Astrocyte of the hippocampus (primary cell): ENCODE measurements at places on chromosomes 6 and 20.
A peak's percentile ranks its signal among the peaks of the same experiment; 100 is the strongest.

DNA sequence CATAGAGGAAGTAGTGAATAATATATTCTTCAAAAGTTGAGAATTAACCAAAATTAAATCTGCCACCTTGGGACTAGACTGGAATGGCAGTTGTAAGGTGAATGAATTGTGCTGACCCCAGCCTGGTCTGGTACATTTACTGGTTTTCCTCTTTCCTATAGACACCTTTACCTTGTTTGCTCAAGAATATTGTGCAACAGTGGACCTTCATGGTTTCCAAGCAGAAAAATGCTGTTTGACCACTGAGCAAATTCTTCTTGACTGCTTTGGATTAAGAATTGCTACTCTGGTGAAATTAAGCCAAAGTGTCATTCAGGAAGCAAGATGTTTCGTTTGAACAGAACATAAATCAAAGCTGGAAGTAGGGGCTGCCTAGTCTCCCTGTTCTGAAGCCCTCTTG, 156.6 kb upstream of the TAB2 start:
- peak; percentile 20 for DNase-seq

DNA sequence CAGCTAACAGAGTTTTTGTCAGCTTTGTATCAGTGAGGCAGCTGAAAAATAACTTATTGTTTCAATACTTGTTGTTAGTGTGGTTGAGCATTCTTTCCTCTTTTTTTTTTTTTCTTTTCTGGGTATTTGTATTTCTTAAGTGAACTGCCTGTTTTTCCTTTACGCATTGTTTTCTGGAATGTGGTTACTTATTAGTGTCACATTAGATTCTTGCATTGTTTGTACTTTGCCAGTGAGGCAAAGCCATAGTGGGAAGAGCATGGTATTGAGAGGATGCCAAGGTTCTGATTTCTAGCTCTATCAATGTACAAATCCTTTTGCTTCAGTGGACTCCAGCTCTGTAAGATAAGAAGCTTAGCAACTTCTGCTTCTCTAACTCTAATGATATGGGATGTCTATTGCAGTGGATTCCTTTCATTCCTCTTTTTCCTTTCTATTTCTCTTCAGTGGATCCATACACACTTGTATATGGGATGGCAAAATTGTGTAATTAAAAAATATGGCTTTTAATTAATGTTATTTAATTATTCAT, 3.9 kb downstream of the CDKAL1 start:
- no peak for DNase-seq

- DNase-seq, result peak; percentile 5
Observed at GRCh38 chr6:41836660-41837052, 49.2 kb downstream of the TOMM6 start.

GRCh38 chr6:75201901-75202672, 3.8 kb downstream of the COL12A1 start:
- peak; percentile 60 for DNase-seq

- DNase-seq, result no peak
Observed at GRCh38 chr20:19406381-19406780, 193.9 kb downstream of the SLC24A3 start.

- no peak for DNase-seq
Observed at GRCh38 chr6:150999107-150999506, 133.6 kb downstream of the MTHFD1L start.

DNA sequence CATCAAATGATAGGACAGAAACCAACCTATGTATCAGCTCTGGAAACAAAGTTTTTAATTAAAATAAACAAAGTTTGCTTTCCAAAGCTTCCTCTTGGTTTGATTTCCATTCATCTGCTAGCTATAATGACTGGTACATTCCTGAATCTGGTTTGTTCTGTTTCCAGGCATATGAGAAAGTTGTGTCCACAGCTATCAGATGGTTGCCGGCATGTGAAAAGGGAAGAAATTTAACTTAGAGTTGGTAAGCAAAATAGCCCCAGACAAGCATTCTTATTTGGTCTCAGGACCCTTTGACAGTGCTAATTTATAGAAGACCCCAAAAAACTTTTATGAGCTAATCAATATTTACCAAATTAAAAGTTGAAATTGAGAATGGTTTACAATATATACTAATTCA, 3.8 kb upstream of the RNF146 start:
- DNase-seq, result no peak

- no peak for DNase-seq
Observed at GRCh38 chr20:36760647-36761046, 12.9 kb downstream of the DSN1 start.

DNA sequence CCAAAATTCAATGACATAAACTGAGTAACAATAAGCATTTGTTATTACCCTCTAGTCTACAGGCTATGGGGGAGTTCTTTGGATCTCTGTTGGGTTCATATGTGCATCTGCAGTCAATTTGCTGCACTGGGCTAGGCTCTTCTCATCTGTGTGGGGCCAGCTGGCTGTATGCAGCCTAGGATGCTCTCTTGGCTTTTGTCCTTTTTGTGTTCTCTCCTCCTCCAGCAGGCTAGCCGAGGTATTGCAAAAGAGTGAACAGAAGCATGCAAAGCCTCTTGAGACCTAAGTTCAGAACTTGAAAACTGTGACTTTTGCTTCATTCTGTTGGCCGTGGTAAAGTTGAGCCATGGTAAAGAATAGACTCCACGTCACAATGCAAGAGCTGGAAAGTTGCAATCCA, 62.8 kb upstream of the FOXO3 start:
- DNase-seq, result peak; percentile 36

GRCh38 chr6:116465246-116465645, 4.1 kb downstream of the CALHM6 start:
- DNase-seq, result no peak

DNA sequence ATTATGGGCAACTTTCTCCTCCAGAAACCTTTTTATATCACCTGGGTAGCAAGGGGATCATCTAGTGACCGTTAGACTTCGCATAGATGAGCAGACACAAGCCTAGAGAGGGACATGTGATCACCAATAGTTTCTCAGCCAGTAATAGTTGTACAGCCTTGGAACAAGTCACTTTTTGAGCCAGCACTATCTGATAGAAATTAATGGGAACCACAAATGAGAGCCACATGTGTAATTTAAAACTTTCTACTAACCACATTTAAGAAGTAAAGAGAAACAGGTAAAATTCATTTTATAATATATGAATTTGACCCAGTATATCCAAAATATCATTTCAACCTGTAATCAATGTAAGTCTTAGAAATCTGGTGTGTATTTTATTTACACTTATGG, 592 bp upstream of the CTNNBL1 start:
- no peak for DNase-seq

DNA sequence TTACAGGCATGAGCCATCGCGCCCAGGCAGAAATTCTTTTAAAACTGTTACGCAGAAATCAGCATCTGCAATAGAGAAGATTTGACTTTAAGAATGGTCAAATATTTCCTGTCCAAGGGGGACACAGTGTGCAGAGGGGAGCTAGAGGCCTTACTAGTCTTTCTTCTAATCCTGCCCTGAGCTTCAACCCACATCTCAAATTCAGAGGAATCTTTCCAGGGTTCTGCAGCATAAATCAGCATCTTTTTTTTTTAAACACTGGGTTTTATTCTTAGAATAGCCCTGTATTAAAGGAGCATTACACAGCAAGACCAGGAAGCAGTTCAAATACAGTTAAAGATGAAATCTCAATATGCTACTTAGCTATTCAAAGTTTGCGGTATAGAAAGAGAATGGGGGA, 81.1 kb downstream of the DTNBP1 start:
- DNase-seq, result no peak

DNA sequence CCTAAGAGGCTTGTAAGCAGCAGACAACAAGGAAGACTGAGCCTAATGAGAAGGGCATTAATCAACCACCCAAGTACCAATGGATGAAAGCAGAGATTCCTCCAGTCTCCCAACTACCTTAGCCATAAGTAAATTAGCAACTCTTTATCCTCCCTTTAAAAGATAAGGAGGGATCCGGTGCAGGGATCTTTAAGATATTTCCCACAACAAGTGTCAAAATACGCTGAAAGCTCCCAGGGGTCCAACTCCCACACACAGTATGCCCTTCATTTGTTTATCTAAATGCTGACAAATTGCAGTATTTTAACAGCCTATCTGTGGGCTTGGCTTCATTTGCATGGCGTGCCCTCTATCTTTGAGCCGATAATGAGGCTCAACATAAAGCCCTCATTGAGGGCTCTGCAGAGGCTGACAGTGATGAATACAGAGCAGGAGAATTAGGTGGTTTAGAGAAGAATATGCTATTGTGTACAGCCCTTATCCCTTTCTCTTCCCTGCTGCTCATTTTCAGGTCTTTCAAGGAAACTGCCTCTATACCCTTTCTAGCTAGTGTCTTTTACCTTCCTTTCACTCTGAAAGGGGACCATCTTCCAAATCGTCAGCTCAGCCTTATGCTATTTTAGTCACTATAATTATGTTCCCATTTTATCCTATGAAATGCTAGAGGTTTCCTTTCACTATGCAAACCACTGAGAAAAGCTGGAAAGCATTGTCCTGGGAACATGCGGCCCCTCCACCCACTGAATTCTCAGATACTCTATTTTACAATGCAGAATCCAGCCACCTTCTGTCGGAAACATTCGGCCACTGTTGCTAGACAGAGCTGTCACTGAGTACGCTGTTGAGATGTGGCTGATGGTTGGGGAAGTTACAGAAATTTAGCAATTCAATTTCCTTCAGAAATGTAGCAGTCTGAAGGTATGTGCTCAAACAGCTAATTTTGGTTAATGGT, 575.2 kb upstream of the JAG1 start:
- peak; percentile 26 for DNase-seq

GRCh38 chr6:124008988-124009765, 205.5 kb downstream of the NKAIN2 start:
- DNase-seq, result no peak

- no peak for DNase-seq
Observed at GRCh38 chr6:166776571-166776970, 149.5 kb upstream of the RPS6KA2 start.

DNA sequence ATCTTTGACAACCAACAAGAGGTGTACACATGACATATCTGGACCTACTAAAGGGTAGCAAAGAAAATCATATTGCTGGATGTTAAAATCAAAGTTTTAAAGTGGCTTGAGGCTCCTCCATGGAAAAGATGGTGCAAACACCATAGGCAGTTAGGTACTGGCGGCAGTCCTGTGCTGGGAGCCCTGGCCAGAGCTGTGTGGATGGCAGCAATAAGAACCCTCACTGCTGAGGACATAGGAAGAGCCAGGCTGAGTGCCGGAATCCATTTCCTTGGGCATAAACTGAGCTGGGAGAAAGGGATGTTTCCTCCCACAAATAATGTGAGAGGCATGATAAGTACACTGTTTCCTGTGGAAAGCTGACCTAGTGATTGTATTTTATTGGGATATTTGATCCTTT, 89.9 kb downstream of the ARID1B start:
- no peak for DNase-seq

- no peak for DNase-seq
Observed at GRCh38 chr6:137105375-137105774, 60.6 kb upstream of the IL20RA start.

DNA sequence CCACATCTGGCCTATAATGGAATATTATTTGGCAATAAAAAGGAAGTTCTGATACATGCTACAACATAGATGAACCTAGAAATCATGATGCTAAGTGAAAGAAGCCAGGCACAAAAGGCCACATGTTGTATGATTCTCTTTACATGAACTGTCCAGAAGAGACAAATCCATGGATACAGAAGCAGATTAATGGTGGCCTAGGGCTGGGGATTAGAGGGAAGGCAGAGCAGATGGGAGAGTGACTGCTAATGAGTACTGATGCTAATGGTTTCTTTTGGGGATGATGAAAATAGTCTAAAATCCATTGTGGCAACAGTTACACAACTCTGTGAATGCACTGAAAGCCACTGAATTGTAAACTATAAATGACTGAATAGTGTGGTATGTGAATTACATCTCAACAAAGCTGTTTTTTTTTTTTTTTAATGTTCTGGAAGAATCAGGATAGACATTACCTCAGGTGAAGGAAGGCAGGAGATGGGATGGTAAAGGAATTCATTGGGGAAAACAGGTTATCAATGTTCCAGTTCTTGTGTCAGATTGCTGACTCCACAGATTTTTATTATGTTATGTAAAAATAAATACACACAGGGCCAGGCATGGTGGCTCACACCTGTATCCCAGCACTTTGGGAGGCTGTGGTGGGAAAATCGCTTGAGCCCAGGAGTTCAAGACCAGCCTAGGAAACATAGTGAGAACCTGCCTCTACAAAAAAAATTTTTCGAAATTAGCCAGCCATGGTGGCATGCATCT, 8.9 kb upstream of the SOX12 start:
- no peak for DNase-seq

DNA sequence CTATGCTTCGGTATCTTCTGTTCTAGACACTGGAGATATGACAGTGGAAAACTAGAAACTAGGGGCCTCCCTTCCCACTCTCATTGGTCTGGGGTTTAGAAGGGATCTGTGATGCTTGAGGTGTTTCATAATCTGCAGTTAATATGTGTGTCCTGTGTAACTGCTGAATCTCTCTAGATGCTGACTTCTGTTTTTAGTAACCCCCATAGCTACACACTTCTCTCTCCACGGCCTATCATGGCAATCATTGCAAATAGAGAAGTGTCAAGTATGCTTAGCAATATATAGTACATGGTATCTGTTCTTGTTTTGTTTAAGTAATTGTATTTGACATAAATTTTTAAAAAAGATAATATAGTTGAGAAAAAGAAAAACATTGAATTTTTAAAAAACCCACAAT, 394.6 kb upstream of the MMS22L start:
- DNase-seq, result no peak
